ENCODE measurements at places on chromosomes 13 and 19.

DNA sequence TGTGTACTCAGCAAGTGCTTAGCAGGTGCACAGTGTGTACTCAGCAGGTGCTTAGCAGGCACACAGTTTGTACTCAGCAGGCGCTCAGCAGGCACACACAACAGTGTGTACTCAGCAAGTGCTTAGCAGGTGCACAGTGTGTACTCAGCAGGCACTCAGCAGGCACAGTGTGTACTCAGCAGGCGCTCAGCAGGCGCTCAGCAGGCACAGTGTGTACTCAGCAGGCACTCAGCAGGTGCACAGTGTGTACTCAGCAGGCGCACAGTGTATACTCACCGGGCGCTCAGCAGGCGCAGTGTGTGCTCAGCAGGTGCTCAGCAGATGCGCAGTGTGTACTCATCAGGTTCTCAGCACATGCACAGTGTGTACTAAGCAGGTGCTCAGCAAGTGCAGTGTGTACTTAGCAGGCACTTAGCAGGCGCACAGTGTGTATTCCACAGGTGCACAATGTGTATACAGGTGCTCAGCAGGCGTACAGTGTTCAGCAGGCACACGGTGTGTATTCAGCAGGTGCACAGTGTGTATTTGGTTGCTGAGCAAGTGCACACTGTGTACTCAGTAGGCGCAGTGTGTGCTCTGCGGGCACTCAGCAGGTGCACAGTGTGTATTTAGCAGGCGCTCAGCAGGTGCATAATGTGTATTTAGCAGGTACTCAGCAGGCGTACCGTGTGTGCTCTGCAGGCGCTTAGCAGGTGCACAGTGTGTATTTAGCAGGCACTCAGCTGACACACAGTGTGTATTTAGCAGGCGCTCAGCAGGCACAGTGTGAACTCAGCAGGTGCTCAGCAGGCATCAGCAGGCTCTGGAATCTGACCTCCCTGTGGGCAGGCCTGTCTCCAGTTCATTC lies 15.1 kb downstream of the CRTC1 start:
- DNase-seq, result no peak

GRCh38 chr19:38115271-38115802 lies 108.7 kb downstream of the DPF1 start:
- no peak for DNase-seq

- no peak for DNase-seq
Measured at GRCh38 chr13:27663947-27664346, 42.3 kb downstream of the POLR1D start.

GRCh38 chr13:39531646-39532045 lies 71.3 kb downstream of the LHFPL6 start:
- DNase-seq, result no peak

GRCh38 chr13:109394311-109394988 lies 391.9 kb downstream of the IRS2 start:
- DNase-seq, result no peak
